ENCODE measurements at places on chromosomes 3 and 15. TPM values are rescaled to one million over a fixed set of nuclear protein-coding genes. Genes with fewer than 3 reads are reported as not detected.

- no peak for ATAC-seq
These were observed 84.9 kb downstream of the NECTIN3 start for GRCh38 chr3:111156517-111156916.

- peak; percentile 81 for ATAC-seq
These were observed 46.8 kb downstream of the ST6GAL1 start for GRCh38 chr3:186976837-186977750.

The ITIH1 gene
- 0.66 TPM for total RNA-seq

GRCh38 chr3:112233083-112233482 lies 60.9 kb downstream of the SLC9C1 start:
- ATAC-seq, result no peak

GRCh38 chr3:190323246-190323626 lies 990 bp upstream of the CLDN1 start:
- no peak for ATAC-seq
